Posterior cingulate gyrus (tissue), 11 donors: ENCODE measurements at places on chromosomes 3 and 15.

GRCh38 chr15:52558196-52558595, 10.6 kb downstream of the ARPP19 start:
- DNase-seq = no peak

DNA sequence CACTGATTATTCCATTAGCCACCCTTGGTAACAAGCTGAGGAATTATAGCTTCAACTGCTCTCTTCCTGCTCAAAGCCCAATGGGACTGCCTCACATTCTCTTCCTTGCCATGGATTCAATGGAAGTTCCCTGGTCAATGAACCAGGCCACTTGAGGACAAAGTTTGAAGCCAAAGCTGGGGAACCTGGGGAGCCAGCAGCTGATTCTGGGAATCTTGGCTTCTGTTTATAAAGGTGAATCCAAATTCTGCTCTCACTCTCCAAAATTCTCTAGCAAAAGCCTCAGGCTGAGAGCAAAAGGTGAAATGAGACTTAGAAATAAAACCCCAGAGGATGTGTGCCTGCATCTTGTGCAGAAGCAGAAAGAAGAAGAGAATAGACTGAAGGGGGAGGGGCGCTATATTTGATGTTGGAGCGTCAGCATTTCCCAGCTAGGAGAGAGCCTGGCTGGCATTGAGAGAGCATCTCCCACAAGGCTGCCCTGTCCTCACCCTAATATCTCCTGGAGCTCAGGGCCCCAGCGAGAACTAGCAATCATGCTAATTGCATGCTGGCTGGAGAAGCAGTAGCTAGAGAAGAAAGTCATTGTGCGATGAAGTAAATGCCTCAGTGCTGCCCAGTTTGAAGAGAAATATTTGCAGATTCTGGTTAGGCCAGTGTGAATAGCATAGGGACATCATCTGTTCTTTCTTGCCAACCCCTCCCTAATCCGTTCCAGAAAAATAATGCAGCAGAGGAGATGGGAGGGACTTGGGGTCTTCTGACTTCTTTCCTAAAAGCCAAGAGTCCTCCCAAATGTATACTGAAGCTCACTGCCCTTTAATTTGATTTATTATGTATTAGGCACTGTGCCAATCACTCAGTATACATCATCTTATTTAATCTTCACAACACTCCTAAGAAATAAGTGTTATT, 34.9 kb upstream of the GAP43 start:
- DNase-seq = no peak

DNA sequence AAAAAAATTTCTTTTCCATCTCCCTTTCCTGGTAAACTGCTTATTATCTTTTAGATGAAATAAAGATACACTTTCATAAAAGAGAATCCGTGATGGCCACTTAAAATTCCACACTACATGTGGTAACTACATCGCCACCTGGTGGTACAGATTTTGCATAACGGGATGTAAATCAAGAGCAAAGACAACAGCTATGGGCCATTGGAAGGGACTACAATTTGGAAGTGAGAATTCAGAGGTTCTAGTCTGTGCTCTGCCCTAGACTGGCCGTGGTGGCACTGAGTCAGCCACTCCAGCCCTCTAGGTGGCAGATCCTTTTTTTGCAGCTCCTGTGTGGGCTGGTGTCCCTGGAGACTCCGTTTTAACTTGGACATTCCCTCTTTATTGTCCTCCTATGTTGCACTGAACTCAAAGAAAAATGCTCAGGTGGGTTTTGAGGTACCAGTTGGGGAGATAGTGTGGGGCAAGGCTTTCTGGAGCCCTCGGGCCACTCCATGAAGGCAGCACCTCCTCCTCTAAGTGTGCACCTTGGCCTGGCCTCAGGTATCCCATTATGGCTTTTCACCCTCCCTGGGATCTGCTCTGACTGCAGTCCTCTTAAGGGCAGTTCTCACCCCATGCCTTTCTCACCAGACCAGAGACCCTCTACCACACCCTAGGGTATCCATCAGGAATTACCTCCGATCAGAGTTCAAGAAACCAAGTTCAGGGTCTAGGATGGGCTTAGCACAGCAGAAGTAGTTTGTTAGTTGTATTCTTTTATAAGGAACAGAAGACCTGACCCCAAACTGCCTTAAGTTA, 54.9 kb downstream of the SPSB4 start:
- DNase-seq = peak; percentile 35

- no peak for DNase-seq
Observed at GRCh38 chr3:31361371-31362273, 171.1 kb upstream of the STT3B start.
